OCI-LY7 (cell line): ENCODE measurements at places on chromosomes 4 and X. TPM values are rescaled to one million over a fixed set of nuclear protein-coding genes. Genes with fewer than 3 reads are reported as not detected.

Gene GLOD5
- not detected in 2 replicates for total RNA-seq

Gene GASK1B
- total RNA-seq: 4.4 and 5.1 TPM in 2 replicates

Gene ADH1A
- not detected in 2 replicates for total RNA-seq

Gene CENPVL2
- total RNA-seq: not detected in 2 replicates

Gene FAM133A
- total RNA-seq: not detected in 2 replicates

Gene ZNF157
- total RNA-seq: 1.4 and 1.7 TPM in 2 replicates

Gene SSX4B
- not detected in 2 replicates for total RNA-seq

Gene AFP
- not detected in 2 replicates for total RNA-seq

Gene NRK
- not detected in 2 replicates for total RNA-seq

Gene CCNA2
- 149 and 154 TPM in 2 replicates for total RNA-seq

Gene CHRDL1
- total RNA-seq: not detected in 2 replicates

Gene SHROOM2
- total RNA-seq: not detected in 2 replicates

Gene CNGA1
- not detected in 2 replicates for total RNA-seq

Gene PASD1
- total RNA-seq: not detected in 2 replicates

Gene PRDM5
- total RNA-seq: 0.44 and 0.76 TPM in 2 replicates

Gene CYSLTR1
- total RNA-seq: 0.66 and 0.99 TPM in 2 replicates

Gene NAP1L2
- not detected in 2 replicates for total RNA-seq

Gene SYNPO2
- 0.11 and 0.15 TPM in 2 replicates for total RNA-seq
